ENCODE measurements at places on chromosomes 4 and X.

DNA sequence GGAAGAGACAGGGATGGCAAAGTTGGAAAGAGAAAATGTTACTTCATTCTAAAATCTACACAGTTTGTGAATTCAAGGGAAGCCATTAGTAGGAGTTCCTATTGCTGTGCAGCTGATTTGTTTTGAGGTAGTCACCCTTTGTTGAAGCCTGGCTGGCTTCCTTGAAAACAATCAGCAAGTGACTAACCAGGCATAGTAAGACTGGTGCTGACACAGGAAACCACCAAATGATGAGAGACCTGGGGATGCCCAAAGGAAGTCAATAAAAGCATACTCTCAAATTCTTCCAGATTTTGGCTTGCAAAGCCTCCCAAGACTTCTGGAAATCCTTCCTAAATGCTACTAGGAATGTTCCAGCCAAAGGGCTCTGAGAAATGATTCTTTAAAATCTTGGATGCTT lies 23.9 kb upstream of the PRDM8 start:
- DNase-seq: no peak

- DNase-seq: no peak
Observed at GRCh38 chr4:103136671-103137445, 37.2 kb upstream of the BDH2 start.

GRCh38 chr4:304969-305680 lies at the start of gene ZNF732:
Gene ZNF732 (minus strand): TSS chr4:305474. CDS start chr4:305310, 164 bp downstream.
- DNase-seq: no peak

DNA sequence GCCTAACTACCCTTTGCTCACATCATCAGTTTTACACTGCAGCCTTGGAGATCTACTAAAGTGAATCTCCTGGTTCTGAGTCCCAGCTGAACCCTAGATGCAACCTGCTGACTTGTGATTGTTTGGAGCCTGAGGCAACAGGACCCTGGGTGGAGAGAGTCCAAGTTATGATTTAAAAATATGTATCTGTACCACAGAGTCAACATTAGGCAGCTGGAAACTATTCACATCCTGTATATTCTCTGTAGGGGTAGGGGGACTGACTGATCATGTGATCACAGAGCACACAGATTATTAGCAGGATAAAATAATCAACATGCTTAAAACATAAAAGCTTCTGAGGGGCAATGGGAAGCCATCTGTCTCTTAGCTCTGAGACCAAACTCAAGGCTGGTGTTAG lies 52.1 kb downstream of the CT47B1 start:
- no peak for DNase-seq

GRCh38 chrX:15606136-15606535 lies 5.4 kb upstream of the ACE2 start:
- no peak for DNase-seq

DNA sequence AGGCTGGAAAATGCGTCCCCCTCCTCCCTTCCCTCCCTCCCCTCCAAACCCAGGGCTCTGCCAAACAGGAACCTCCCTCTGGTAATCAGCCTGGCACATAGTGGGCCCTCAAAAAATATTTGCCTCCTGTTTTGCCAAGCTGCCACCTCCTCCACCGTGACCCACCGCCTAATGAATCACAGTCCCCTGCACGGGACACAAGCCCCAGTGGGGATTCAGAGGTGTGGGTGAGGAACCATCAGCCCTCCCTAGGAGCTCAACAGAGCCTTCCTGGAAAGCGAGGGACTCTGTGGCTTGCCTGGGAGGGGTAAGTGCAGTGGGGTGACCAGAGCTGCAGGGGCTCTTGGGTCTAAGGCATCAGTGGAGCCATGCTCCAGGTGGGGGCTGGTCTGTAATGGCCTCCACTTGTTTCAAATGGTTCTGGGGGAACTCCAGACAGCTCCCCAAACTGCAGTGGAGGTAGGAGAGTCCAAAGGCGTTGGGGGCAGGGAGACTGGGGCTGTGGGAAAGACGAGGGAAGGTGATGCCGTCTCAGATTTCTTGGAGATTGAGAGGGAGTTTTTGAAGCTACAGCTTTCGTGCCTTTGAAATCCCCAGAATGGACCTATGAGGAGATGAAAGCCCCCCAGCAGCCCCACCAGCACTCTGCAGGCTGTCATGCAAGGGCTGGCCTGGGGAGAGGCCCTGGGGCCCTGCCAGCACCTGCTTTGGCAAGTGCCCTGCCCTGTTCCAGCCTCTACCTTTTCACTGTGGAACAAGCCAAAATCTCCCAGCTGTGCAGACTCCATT lies 1.0 kb upstream of the PPP2R2C start:
- no peak for DNase-seq
